ENCODE measurements at places on chromosomes 12 and 14.

DNA sequence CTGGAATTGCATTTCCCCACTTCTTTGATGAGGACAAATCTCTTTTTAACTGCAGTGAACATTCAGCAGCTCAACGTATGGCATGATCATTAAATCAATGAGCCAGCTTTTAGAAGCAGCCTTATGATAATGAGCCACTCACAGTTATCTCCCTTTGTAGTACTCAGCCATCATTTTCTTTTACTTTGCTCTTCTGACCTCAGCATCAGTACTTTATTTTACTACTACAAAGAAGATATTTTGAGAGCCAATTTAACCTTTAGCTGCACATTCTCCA, 250.0 kb upstream of the CLEC14A start:
- DNase-seq: peak; percentile 64

DNA sequence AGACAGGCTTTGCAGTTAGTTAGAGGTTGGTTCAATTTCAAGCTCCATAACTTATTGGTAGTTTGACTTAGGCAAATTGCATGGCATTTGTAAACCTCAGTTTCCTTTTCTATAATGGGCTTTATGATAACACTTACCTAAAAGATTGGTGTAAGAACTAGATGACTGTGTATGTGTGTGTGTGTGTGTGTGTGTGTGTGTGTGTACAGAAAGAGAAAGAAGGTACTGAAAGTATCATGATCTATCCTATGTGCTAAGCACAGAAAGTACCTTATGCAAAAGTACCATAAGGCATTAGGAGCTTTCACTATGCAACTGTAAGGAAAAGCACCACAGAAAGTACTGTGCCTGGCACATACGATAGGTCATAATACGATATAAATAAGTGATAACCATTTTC, 304.3 kb upstream of the KITLG start:
- no peak for DNase-seq

DNA sequence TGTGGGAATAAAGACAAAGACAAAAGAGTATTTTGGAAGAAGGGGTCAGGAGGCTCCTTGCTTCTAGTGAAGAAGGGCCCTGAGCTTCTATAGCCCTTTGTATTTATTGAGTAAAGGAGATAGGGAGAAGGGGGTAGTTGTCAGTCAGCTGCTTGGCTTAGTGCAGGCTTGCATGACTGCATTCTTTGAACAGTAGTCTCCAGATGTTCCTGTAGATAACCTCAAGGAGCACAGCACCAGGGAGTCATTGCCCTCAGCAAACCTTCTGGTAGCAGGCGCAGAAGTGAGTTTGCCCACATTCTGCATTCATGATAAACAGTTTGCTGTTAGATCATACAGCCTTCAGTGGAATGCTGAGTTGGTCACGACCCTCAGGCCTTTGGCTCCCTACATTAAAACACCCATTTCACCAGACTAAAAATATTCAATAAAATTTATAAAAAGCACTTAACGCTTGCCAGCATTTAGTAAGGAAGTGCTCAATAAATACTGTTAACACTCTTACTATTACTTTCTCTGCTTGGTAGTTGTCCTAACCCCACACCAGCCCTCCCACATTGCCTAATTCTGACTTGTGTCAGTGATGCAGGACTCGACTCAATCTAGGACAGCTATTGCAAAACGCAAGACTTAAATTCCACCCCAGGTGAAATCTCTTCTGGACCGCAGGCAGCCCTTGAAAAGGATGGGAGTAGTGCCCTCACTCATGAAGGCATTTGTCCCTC, 3.0 kb upstream of the DHRS4 start:
- no peak for DNase-seq

DNA sequence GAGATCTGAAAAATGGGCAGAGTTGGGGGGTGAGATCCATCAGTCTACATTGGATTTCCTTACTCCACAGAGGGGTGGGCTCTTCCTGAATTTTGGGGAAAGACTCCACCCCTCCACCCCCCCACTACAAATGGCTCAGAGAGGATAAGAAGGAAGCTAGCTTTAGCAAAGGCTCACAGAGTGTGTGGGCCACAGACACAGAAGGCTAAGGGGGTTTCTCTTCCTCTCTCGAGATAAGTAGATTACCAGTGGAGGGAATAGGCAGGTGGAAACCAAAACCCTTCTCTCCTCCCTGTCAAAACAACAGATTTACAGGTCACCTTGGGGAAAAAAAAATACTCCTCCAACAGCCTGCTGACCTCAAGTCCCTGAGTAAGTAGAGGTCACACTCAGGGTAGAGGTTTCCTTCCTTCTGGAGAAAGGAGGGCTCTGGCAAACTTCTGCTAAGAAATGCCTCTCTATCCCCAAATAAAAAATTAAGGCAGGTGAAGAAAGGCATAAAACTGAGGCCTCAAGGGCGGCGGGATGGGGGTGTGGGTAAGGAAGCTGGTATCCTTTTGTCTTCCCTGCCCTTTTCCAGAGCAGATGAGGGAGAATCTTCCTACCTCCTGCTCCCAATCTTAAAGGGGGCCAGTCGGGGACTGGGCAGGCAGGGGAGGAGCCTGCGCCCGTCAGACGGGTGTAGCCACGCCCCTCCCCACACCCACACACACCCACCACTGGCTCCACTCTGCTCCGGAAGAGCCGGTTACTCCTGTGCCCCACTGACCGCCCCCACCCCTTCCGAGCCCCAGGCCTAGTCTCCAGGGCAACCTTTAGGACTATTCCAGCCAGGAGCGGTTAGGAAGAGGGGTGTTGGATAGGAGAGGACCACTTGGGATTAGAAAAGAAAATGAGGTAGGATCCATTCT, 1.9 kb upstream of the BAZ2A start:
- DNase-seq: peak; percentile 36

- DNase-seq: no peak
These were observed 877.1 kb downstream of the C12orf50 start for GRCh38 chr12:87152075-87152474.

- DNase-seq: no peak
These were observed 221.5 kb downstream of the PDZRN4 start for GRCh38 chr12:41409628-41410027.

DNA sequence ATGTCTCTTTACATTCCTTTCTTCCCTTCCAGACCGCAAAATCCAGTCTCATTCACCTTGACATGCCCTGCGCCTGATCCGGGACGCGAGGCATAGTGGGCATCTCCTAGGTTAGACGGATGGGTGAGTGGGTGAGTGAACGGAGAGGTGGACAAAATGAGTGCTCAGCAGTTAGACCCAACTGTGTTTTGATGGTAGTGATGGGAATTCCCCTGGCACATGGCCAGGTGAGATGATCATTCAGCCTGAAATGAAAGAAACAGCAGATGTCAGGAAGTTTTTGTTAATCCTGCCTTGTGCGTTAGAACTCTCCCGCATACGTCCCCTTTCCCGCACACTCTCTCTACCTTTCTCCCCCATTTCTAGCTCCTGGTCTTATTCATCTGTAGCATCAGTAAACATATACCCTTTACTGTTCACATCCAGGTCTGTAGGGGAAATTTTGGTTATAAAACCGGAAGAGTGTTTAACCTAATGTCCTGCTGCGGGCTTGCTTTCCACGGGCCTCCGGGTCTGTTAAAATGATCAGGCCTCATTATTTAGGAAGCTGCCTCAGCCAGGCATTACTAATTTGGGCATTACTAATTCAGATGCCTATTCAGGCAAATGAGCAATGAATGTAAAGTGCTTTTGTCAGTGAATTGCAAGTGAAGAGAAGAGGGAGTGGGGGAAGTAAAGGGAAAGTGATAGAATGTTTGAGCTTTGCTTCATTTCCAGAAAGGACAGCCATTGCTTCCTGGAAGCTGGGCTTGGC, 172.8 kb downstream of the ETV6 start:
- peak; percentile 66 for DNase-seq

- DNase-seq: peak; percentile 47
These were observed 20.6 kb downstream of the MAPK1IP1L start for GRCh38 chr14:55071870-55072640.

DNA sequence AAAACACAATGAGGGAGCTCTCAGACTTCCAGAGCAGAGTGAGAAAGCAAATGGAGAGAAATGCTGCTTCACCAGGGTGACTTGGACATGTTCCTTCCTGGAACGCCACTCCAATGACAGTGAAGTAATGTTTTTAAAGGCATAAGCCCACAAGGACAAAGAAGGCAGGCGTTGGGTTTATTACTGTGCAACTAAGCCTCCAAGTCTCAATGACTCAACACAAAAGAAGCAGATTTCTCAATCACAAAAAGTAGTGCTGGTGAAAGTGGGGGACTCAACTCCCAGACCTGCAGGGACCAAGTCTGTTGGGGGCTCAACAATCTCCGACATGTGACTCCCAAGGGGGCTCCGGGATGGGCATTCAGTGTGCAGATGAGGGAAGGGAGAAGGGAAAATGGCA, 505.2 kb downstream of the BCL11B start:
- DNase-seq: no peak

GRCh38 chr12:102957339-102958050, at the start of gene ASCL1:
Gene ASCL1 (plus strand): TSS chr12:102957674. CDS start chr12:102958245, 571 bp downstream.
- peak; percentile 94 for DNase-seq

DNA sequence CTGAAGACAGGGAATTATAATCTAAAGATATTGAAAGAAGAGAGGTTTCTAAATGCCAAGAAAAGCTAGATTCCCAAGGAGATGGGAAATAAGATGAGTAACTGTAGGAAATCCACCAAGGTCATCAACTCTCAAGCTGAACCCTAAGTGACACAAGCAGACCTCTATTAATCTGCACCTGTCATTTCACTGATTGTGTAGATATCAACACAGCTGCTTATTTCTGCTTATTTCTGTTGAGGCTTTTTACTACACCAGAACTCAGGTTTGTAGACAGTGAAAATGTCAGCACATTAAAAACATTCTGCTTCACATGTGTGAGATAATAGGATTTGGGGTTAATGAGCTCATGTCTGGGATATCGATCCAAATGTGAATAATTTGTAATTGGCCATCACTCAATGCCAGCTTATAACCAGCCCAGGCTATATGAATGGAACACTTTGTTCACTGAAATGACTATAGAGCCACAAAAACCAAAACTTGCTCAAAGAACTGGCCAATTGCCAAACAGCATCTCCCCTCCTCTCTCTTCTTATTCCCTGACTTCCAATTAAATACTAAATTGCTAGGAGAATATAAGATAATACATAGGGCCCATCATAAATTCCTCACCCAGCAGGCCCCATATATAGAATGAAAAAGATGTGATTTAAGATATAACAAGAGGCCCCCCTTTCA, 188.7 kb upstream of the ARID2 start:
- DNase-seq: peak; percentile 5

GRCh38 chr14:71541271-71541670, 391.0 kb upstream of the RGS6 start:
- DNase-seq: no peak

- DNase-seq: no peak
These were observed 93.9 kb downstream of the RPAP3 start for GRCh38 chr12:47611906-47612305.

GRCh38 chr14:23544511-23545447, 6.8 kb downstream of the ZFHX2 start:
- peak; percentile 88 for DNase-seq

GRCh38 chr12:49901986-49902385, 1.7 kb downstream of the FAIM2 start:
- DNase-seq: no peak

GRCh38 chr14:71491931-71492330, 440.3 kb upstream of the RGS6 start:
- peak; percentile 83 for DNase-seq

DNA sequence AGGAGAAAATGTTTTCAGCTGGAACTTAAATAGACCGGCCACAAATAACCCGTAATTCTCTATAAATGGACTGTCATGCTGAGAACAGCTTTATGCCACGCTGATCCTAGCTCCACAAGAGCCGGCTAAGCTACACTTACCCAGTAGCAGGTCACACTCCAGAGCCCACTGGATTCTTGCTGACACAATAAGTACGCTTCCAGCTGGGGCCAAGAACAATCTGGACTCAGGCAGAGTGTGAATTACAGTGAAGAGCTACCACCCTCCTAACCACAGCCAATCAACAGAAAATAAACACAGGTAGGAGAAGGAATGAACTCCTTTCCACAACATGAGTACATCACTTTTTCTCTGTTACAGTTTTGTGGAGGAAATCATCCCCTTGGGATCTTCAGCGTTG, 531.3 kb downstream of the GALC start:
- peak; percentile 9 for DNase-seq

GRCh38 chr14:101128478-101129321, 225.2 kb upstream of the RTL1 start:
- no peak for DNase-seq

DNA sequence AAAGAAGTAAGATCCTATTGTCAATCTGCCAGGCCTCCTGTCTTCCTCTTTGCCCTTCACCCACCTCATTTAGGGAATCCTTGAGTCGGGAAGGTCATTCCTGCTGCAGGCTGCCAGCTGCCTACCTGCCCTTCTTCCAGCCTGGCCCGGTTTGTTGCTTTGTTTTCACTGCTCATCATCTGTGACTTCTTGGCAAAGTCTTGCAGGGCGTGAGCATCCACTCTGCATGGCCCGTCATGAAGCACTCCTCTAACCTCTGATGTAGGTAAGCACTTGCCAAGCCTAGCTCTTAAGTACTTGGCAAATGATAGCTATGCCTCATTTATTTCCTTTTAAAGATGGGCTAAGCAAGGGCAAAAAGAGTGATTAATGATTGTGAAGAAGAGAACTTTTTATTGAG, 192.8 kb downstream of the NRXN3 start:
- no peak for DNase-seq

DNA sequence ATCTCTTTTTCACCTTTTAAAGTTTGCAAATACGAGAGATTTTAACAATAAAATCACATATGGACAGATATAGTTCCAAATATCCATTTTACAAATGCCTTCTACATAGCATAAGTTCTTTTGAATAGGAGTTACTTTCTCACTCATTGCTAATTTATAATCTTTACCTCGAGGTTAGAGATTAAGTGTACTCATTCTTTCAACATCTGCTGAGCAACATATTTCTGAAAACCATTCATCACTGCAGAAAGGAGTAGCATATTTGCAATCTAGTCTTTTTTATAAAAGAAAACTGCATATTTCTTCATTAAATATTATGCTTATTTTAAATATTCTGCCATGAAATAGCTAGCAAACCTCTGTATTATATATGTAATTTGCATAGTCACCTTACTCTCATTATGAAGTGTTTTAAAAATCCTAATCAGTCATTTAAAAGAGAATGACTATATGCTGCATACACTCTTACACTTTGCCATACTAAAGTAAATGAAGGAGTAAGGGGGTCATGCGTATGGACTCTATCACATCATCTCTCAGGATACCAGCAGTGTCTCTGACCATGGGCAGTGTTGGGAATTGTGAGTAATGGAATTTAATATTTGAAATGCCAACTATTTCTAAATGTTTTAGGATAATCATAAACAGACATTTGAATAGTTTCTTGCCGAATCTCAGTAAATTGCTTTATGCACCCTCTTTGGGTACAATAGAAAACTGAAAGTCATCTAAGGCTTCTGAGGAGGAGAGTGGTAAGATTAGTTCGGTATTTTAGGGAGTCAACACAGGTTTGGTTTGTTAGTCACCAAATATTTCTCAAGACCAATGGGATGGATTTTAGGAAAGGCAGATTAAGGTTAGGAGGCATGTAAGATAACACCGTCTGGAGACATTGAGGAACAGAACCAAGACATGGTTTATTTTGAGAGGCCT, 524.8 kb upstream of the ATP2B1 start:
- no peak for DNase-seq
